DMS79 treated with DMSO at 0.1 percent for 48 hours (cell line): ENCODE measurements at places on chromosomes 5 and 9.

GRCh38 chr5:6452622-6453504 lies 4.2 kb downstream of the UBE2QL1 start:
- peak; percentile 23 for DNase-seq

DNA sequence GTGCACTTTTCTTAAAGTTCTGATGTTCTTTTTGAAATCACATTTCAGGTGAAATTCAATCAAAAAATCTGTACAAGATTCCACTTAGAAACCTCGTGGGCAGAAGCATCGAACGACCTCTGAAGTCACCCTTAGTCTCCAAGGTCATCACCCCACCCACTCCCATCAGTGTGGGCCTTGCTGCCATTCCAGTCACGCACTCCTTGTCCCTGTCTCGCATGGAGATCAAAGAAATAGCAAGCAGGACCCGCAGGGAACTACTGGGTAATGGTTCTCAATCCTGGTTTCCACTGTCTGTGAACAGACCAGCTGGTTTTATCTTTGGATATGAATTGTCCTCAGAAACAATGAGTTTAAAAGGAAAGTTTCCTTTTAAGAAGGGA lies 8.1 kb upstream of the SLC2A8 start:
- DNase-seq, result no peak

- no peak for DNase-seq
Observed at GRCh38 chr9:79663878-79664277, 92.1 kb downstream of the TLE4 start.

- no peak for DNase-seq
Observed at GRCh38 chr5:179381691-179382090, 36.4 kb upstream of the ADAMTS2 start.

DNA sequence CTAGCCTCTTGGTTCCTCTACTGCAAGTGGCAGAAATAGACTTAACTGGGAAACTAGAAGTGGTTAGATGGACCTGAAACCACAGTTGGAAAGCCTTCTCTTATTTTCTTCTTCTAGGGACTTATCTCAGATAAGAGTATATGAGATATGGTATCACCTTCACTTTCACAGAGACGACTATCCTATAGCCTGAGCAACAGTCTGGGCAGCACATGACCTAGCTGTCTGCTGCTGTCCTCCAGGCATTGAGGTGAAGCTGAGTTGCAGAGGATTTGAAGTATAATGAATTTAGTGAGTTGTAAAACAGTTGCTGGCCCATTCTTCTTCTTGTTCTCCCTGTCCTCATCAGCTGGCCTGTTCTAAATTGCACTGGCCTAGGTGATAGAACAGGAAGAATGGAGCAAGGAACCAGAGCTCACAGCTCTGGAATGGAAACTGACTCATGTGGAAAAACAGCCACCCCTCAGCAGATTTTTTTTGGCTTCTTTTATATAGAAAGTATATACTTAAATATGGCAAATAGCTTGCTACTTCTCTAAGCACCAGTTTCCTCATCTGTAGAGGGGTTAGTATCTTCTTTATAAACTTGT lies 27.8 kb downstream of the RECK start:
- no peak for DNase-seq
